Endothelial cell of coronary artery (primary cell): ENCODE measurements at places on chromosomes 7 and 10. TPM values are rescaled to one million over a fixed set of nuclear protein-coding genes. Genes with fewer than 3 reads are reported as not detected.

Gene GPR26
- not detected in 2 replicates for total RNA-seq

Gene SPDYE1
- total RNA-seq: not detected in 2 replicates

Gene SH2D4B
- 0.09 TPM in 2 replicates for total RNA-seq

Gene CRTAC1
- 0.28 and 1.2 TPM in 2 replicates for total RNA-seq

Gene TMEM213
- not detected in 2 replicates for total RNA-seq

Gene CNPY1
- not detected in 2 replicates for total RNA-seq

Gene CYP26C1
- total RNA-seq: 0.47 and 0.63 TPM in 2 replicates

Gene NKX2-3
- not detected in 2 replicates for total RNA-seq

Gene MINDY4
- 2.6 and 4.0 TPM in 2 replicates for total RNA-seq

Gene GRID2IP
- total RNA-seq: under 0.01 TPM in 1 of 2 replicates, not detected in the other

Gene ANKRD61
- total RNA-seq: 0.09 and 0.18 TPM in 2 replicates

Gene SLC25A40
- 3.0 and 3.7 TPM in 2 replicates for total RNA-seq

Gene FAM25A
- not detected in 2 replicates for total RNA-seq

Gene HNRNPA2B1
- total RNA-seq: 149 and 150 TPM in 2 replicates

Gene C7orf33
- not detected in 2 replicates for total RNA-seq

Gene CNTNAP2
- 0.18 TPM in 1 of 2 replicates, not detected in the other for total RNA-seq

Gene VDAC2
- total RNA-seq: 130 and 175 TPM in 2 replicates

Gene SKAP2
- total RNA-seq: 8.1 and 11.1 TPM in 2 replicates

Gene RGS10
- total RNA-seq: 25.1 and 35.4 TPM in 2 replicates

Gene FAM237B
- total RNA-seq: not detected in 2 replicates

Gene OTUD1
- 3.2 and 4.7 TPM in 2 replicates for total RNA-seq

Gene AKR1C2
- total RNA-seq: 3.5 TPM in 1 of 2 replicates, not detected in the other

Gene GHRHR
- total RNA-seq: 0.27 TPM in 1 of 2 replicates, not detected in the other

Gene CHRM2
- not detected in 2 replicates for total RNA-seq

Gene CFAP43
- total RNA-seq: under 0.01 and 0.09 TPM in 2 replicates

Gene INSYN2A
- total RNA-seq: under 0.01 and 0.09 TPM in 2 replicates

Gene ZNF425
- total RNA-seq: 1.9 and 2.0 TPM in 2 replicates

Gene TMEM176A
- total RNA-seq: not detected in 2 replicates

Gene ZP3
- total RNA-seq: 1.1 and 2.7 TPM in 2 replicates

Gene HMX2
- total RNA-seq: not detected in 2 replicates

Gene ATRNL1
- total RNA-seq: 0.09 and 0.47 TPM in 2 replicates
